ENCODE measurements at places on chromosomes 6 and 20. TPM values are rescaled to one million over a fixed set of nuclear protein-coding genes. Genes with fewer than 3 reads are reported as not detected.
A peak's percentile ranks its signal among the peaks of the same experiment; 100 is the strongest.

- DNase-seq = no peak
Measured at GRCh38 chr20:34264141-34264540, 22.9 kb downstream of the ASIP start.

DNA sequence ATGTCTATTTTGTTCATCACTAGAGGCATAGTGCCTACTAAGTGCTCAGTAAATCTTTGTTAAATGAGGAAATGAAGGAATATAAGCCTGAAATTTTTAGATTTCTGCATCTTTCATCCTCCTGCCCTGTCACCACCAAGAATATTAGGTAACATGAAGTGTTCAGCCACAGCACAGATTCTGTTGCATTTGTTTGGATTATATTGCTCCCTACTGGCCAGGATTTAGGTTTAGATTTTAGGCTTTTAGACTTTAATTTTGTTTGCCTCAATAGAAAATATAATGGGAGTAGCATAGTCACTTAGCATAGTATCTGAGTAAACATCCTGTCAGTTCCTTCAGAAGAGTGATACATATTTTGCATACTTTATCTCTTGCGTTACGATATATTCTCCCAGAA is 14.2 kb downstream of the FARS2 start:
- DNase-seq = no peak

GRCh38 chr6:132023490-132023889 is 72.3 kb upstream of the CCN2 start:
- DNase-seq = no peak

DNA sequence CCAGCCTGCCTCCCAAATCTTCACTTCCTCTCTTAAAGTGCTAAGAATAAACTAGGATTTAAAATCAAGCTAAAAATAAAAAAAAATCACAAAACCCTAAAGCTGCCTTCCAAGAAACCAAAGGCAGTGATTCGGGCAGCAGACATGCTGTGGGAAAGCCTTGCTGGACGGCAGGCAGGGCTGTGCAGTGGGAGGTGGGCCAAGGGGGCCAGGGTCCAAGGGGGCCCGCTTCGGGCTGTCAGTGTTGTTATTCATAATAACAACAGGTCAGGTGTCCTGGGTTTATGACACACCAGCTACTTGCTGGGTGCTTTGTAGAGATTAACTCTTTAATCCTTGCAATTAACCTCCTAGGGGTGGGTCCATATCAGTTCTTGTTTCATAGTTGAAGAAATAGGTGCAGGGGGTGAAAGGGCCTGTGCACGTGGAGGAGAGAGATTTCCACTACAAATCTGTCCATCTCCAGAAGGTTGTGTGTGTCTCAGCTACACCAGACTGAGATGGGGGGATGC is 40.4 kb downstream of the CD40 start:
- no peak for DNase-seq

GRCh38 chr20:64038224-64038564 is 2.2 kb downstream of the C20orf204 start:
- no peak for DNase-seq

DNA sequence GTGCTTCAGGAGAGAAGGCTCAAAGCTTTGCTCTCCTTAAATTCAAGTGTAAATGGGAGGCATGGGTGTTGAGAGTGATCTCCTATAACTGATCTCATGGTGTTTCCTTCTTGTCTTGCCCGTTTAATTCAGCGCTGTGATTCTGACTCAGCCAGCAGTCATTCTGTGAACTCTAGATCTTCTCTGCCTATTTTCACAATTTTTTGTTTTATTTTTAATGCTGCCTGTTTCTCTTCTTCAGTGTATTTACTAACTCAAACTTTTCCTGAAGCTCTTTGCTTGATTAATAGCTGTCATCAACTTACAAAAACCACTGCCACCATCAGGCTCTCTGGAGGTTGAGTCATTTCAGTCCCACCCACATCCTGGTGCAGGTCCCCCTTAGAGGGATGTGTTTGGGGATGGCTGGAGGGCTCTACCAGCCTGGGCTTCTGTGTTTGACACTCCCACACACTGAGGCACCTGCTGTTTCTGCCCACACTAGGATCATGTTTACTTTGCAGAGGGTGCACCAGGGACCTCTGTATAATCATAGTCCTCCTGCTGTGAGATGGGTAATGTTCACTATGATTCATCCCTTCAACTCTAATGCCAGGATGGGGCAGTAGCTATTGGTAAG is 94.0 kb downstream of the SHLD1 start:
- peak; percentile 9 for DNase-seq

DNA sequence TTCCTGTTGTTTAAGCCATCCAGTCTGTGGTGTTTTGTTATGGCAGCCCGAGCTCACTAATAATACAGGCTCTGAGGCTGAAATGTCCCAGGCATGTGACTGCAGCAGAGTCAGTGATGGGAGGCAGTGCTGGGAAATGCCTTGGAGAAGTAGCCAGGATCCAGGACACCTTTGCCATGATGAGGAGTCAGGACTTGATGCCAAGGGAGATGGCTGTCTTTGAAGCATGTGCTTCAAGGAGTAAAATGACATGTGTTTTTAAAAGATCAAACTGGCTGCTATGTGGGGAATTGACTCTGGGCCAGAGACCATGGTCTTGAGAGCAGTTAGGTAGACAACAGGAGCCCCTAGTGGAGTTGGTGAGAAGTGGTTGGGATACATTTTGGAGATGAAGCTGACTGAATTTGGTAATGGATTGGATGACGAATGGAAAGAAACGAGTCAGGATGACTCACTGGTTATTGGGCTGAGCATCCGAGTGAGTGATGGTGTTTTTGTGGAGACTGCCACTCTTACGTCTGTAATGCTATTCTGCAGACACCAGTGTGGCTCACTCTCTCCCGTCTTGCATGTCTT is 322.2 kb downstream of the PLCB1 start:
- no peak for DNase-seq

DNA sequence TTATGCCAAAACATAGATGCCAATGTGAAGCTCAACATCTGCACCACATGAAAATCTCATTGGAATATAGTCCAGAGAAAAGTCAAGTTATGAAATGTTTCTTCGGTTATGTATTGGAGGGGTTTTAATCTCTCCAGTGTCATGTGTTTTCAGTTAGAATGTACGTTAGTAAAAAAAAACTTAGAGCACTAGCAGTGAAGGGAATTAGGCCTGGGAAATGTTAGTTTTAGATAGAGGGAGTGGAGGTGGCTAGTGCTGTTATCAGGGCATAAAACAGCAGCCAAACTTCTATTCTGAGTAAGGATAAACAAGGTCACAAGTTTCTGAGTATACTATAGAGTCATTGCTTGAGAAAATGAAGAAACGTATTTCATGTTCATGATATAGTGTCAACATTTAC is 42.9 kb downstream of the HDGFL1 start:
- DNase-seq = no peak

- DNase-seq = no peak
Measured at GRCh38 chr6:36177166-36177565, 19.4 kb upstream of the BRPF3 start.

DNA sequence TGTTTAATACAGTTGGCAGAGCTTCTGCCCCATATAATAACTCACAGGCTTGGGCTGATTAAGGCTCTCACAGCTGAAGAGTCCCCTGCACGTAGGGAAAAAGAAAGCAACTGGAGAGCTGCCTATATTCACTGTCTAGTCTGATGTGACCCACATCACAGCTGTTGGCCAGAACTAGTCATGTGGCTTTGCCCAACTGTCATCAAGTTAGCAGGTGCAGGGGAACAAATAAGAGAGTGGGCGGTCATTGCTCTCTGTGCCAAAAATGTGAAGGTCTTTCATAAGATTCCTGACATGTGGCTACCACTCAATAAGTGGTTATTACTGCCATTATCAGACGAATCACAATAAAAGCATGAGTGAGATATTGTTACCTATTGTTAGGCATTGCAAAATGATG is 665.2 kb downstream of the DOK5 start:
- no peak for DNase-seq

DNA sequence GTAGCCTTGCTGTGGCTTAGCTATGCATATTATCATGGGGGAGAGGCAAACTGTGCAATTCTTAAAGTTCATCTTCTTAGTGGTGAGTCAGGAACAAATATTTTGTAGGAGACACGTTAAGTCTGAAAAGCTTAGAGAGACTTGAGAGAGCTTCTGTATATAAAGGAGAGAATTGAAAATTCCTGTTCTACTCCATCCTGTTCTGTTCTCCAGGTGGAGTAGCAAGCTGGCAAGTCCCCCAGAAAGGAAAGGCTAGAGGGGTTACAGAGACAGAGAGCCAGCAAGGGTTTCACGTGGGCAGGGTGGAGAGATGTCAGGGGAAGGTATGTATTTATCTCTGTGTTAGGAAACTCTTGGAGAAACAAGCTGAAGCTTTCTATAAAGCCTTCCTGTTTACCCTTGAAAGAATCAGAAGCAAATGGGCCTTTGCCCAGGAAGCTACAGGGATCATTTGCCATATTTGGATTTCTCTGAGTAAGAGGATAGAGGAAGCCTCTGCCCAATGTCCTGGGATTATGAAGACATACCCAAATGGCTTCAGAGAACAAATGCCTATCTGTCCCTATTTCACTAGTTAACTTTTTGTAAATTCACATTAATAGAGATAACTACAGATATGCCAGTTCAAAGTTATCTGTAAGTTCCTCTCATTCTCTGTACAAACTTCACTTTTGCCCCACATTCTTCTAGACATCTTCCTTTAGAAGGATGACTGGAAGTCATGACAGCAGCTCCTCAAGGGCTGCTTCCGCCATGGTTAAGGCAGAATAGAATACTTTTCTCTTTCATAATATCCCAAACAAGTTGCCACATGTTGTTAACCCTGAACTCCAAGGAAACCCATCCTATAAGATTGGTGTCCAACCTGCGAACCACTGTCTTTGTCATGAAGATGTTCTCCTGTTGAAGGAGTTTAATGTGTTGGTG is 126.7 kb upstream of the NEDD9 start:
- no peak for DNase-seq

DNA sequence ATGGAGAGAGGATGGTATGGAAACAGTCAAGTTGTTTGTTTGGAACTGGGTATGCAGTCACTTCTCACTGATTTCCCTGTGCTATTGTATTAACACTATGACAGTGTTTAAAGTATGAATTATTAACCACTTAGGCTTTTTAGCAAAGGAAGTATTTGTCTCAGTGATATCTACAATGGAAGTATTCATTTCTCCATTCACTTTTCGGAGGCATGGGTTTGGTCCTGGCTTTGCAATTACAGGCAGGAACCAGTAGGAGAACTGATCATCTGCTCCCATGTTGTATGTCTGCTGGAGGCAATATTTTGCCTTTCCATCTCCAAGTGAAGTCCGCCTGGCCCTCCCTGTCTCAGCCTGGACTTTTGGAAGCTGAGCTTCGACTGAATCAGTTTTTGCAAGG is 30.6 kb upstream of the EXOC2 start:
- no peak for DNase-seq

DNA sequence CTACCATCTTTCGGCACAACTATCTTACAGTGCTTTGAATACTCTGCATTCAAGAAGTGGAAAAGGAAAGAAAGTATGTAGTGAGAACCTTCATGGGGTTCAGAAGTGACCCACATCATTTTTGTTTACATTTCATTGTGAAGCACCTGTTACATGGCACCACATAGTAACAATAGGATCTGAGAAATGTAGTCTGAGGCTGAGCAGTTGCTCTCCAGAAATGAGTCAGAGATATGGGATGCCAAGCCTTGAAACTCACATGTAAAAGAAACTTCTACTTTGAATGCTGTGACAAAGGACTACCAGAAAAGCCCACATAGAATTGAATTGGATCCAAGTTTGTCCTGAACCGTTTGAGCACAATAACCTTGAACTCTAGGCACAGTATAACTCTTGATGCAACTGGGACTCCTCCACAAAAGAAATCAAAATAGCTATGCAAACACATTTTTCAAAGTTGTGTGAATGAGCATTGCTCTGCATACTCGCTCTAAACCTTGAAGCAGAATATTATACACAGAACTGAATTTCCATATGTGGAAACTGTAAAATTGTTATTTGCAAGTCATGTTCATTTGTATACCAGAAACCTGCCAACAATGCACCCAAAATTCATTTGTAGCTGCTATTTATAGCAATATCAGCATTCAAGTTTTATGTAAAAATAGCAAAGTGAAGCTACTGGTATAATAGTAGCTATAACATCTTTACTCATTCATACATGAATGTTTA is 400.9 kb upstream of the POU3F2 start:
- DNase-seq = no peak

GRCh38 chr6:21808045-21808470 is 214.5 kb downstream of the SOX4 start:
- DNase-seq = no peak

GRCh38 chr6:74598462-74599393 is 607.1 kb downstream of the COL12A1 start:
- no peak for DNase-seq

GRCh38 chr20:63577317-63577894 is 3.4 kb upstream of the HELZ2 start:
- DNase-seq = no peak

DNA sequence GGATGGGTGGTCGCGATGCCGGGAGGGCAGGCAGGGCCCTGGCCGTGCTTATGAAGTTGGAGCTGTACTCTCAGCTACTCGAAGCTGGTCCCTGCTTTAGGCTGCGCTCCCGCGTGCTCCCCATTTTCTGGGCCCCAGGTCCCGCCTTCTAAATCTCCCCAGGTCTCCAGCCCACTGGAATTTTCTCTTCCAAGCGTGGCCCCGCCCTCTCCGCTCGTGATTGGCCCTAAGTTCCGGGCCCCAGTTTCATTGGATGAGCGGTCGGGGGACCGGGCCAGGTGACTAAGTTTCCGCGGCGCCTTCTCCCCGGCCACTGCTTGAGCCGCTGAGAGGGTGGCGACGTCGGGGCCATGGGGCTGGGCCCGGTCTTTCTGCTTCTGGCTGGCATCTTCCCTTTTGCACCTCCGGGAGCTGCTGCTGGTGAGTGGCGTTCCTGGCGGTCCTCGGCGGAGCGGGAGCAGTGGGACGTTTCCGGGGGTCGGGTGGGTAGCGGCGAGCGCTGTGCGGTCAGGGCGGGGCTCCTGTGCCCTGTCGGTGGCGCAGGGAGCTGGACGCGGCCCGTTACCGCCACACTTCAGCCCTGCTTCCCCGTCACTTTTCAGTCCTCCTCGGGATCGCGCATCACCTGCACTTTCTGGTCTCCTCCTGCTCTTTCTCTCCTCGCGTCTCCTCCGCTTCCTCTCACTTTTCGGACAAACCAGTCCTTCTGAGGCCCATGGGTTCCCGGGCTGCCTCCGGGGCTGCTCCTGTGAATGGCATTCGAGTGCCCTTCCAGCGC is at the start of gene MICA:
Gene MICA (plus strand): TSS at position 313 of the 778 bp plus-strand sequence. CDS start 38 bp downstream, at position 351.
- peak; percentile 81 for DNase-seq

LMBRD1 gene
- total RNA-seq = 16.2 TPM

RAB32 gene
- total RNA-seq = not detected

SAMD3 gene
- 14.5 TPM for total RNA-seq

TSHZ2 gene
- 1.5 TPM for total RNA-seq

MAP7 gene
- total RNA-seq = 0.51 TPM

STMND1 gene
- total RNA-seq = 0.40 TPM

C20orf144 gene
- 0.16 TPM for total RNA-seq

TPD52L1 gene
- total RNA-seq = not detected

DST gene
- total RNA-seq = 1.9 TPM

LPIN3 gene
- 0.46 TPM for total RNA-seq
